GM04504 (cell line): ENCODE measurements at places on chromosomes 1 and 21.
A peak's percentile ranks its signal among the peaks of the same experiment; 100 is the strongest.

DNA sequence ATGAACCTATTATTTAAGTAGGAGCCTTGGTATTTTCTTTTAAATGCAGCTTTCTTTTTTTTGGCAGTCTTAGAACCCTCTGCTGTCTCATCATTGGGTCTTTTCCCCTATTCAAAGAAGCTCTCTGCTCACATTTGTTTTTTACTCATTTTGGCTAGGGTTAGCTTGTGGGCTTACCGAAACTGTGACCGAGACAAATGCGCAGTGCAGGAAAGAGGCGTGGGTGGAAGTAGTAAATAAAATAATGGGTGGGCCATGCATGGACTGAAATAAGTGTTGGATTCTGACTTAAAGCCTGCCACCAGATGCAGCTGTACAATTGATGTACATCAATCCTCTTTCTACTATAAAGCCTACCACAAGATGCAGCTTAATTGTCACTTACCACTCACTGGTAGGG is 14.7 kb downstream of the XPR1 start:
- DNase-seq = no peak

- DNase-seq = no peak
Measured at GRCh38 chr1:182249201-182249676, 142.4 kb downstream of the GLUL start.

DNA sequence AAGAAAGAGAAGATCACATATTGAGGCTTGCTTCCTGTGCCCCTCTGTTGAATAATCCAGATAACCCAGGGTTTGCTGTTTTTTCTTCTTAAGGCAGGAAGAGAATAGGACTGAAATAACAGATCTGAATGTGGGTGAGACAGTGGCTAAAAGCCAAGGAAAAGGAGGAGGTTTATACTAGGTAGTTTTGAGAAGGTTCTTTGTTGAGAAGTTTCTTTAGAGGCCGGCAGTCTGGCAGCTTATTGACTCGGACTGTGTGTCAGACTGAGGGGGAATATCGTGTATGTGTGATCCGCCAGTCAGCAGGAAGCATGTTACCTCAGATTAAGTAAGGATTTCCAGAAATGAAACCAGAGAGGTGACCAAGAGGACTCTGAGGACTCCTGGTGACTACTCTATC is 119.8 kb downstream of the PLA2G4A start:
- no peak for DNase-seq

DNA sequence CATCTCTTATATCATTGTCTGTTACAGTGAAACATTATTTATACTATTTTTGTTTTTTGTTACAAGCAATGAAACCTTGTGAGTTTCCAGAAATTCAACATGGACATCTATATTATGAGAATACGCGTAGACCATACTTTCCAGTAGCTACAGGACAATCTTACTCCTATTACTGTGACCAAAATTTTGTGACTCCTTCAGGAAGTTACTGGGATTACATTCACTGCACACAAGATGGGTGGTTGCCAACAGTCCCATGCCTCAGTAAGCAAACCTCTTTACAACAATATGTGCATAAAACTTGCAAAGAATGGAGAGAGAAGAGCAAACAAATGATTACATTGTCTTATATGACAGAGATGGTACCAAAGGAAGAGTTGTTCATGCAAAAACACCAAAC is 22.4 kb downstream of the CFHR4 start:
- DNase-seq = no peak

DNA sequence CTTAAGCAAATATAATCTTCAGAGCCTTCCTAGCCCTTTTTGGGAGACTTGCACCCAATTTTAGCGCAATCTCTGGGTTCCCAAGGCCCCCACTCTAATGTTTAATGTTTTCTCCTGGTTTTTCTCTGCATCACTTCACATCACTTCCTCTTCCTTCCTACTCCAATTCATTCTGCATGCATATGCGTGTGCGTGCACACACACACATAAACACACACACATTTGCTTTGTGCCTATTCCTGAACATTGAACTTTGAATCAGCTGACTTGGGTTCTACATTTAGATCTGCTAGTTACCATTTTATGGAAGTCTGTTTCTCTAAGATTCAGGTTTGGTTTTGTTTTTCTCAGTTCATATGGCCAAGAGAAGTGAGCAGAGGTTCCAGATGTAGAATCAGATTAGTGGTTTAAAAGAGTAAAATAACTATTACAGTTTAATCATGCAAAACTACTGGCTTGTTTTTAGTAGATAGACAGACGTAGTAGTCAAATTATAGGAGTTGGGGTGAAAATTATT is 7.4 kb upstream of the EDEM3 start:
- no peak for DNase-seq

GRCh38 chr1:38331496-38332210 is 285.1 kb upstream of the POU3F1 start:
- no peak for DNase-seq

GRCh38 chr1:201673093-201673492 is 134.2 kb downstream of the NAV1 start:
- no peak for DNase-seq

GRCh38 chr1:101130673-101131072 is 105.1 kb upstream of the DPH5 start:
- DNase-seq = no peak

DNA sequence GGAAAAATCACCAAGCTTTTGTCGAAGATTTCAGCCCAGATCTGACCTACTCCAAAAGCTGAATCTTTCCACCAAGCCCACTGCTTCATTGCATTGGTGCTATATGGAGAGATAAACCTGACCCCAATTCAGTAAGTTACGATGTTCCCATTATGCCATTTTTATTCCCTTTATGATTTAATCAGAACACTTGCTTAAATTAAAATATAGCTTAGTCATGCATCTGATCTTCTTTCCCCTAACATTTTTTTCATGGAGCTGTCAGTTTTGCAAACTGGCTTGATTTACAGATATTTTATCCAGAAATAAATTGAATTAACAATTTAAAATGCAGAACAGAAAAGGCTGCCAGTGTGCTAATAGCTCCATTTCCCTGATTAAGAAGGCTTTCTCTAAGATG is 503.5 kb upstream of the C1orf87 start:
- no peak for DNase-seq

GRCh38 chr1:246787781-246788513 is 63.7 kb downstream of the SCCPDH start:
- DNase-seq = no peak

- no peak for DNase-seq
Measured at GRCh38 chr1:188343914-188344313, 1515.2 kb downstream of the PLA2G4A start.

- no peak for DNase-seq
Measured at GRCh38 chr21:36788120-36788638, 89.3 kb downstream of the SIM2 start.

DNA sequence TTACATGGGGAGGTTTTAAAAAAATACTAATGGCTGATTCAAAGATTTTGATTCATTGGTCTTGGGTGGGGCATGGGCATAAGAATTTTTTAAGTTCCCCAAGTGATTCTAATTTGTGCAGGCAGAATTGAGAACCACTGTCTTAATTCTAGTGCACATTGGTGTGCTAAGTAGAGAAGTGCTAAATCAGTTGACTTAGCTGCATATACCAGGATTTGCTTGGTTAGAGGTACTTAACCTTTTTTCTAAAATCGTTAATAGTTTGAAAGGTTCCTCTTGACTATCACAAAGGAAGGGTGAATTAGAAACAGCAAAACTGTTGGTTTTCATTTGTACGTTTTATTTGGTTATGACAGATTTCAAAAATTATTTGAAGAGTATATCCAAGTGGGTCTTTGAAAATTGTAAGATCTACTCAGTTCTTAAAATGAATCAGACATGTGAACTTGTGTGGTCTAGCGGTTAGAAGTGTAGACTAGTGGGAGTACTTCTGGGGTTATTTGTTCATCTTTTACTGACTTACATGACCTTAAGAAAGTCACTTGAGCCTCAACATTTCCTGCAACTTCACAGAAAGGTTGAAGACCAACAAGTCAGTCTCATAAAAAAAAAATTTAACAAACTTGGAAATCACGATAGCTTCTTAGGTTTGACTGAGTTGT is 66.7 kb downstream of the RPAP2 start:
- DNase-seq = no peak

DNA sequence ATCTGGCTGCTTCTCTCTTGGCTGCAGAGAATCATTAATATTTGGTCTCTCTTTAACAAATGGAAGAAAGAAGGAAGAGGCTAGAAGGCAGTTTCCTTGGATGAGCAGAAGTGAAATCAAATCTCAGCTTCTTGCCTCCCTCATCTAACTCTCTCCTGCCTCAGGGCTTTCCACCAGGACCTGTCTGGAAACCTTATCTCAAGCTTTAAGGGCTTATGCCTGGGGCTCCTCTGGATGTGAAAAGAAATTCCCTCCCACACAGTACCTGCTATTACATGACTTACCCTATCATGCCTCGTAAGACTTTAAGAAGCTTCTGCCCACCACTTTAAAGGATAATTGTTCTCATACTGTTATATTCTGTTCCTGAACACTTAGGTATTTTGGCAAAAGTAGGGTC is 8.9 kb downstream of the VTCN1 start:
- DNase-seq = no peak

- no peak for DNase-seq
Measured at GRCh38 chr1:53188099-53188498, 8.5 kb upstream of the CPT2 start.

- peak; percentile 63 for DNase-seq
Measured at GRCh38 chr21:28333578-28334075, 659.0 kb downstream of the LTN1 start.

DNA sequence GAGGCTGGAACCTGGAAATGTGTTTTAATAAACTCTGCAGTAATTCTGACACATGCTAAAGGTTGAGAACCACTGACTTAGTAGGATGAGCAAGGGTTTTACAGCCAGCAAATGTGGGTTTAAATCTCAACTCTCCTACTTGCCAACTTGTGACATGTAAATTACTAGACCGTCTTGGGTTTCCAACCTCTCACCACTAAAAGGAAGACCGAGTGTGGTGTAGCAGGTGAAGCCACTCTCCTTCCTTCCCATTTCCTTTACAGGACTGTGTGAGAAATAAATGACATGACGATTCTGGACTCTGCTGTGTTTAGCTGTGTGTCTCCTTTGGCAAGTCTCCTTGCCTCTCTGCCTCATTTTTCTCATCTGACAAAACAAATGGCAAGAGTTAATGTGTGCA is 49.5 kb upstream of the DNAJC6 start:
- DNase-seq = no peak

GRCh38 chr1:27575840-27576331 is 28.1 kb downstream of the AHDC1 start:
- DNase-seq = no peak

- DNase-seq = peak; percentile 19
Measured at GRCh38 chr1:5915587-5916571, 76.3 kb downstream of the NPHP4 start.

- DNase-seq = no peak
Measured at GRCh38 chr1:30111431-30111830, 612.0 kb downstream of the MATN1 start.

DNA sequence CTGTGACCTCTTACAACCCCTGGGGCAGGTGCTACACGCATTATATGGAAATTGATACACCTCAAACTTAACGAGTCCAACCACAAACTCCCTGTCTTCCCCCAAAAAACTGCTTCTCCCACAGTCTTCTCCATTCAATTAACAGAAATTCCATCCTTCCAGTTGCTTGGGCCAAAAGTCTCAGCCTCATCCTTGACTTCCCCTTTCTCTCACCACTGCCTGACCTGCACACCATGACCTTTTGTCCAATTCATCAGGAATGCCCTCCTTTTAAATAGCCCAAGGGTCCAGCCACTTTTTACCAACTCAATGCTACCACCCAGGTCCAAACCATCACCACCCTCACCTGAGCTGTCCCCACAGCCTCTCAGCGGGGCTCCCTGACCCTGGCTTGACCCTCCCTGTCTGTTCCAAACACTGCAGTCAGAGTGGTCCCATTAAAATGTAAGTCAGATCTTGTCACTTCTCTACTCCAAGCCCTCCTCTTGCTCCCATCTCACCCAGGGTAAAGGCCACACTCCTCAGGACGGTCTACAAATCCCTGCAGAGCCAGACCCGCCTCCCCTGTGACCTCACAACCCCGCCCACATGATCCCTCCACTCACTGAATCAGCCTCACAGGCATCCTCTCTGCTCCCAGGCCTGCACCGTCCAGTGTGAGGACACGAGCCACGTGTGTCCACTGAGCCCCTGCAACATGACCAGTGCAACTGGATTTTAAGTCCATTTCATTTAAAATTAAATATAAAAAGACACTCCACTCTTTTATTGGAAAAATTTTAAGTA is 18.5 kb downstream of the KCNN3 start:
- no peak for DNase-seq

DNA sequence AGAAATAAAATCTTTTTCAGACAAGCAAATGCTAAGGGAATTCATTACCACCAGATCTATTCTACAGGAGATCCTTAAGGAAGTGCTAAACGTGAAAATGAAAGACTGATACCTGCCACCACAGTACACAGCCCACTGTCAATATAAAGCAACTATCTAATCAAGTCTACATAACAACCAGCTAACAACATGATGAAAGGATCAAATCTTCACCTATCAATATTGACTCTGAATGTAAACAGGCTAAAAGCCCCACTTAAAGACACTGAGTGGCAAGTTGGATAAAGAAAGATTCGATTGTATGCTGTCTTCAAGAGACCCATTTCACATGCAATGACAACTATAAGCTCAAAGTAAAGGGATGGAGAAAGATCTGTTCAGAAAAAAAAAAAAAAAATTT is 492.4 kb downstream of the COL11A1 start:
- DNase-seq = no peak

GRCh38 chr1:156664046-156664766 is 13.0 kb downstream of the NES start:
- no peak for DNase-seq

DNA sequence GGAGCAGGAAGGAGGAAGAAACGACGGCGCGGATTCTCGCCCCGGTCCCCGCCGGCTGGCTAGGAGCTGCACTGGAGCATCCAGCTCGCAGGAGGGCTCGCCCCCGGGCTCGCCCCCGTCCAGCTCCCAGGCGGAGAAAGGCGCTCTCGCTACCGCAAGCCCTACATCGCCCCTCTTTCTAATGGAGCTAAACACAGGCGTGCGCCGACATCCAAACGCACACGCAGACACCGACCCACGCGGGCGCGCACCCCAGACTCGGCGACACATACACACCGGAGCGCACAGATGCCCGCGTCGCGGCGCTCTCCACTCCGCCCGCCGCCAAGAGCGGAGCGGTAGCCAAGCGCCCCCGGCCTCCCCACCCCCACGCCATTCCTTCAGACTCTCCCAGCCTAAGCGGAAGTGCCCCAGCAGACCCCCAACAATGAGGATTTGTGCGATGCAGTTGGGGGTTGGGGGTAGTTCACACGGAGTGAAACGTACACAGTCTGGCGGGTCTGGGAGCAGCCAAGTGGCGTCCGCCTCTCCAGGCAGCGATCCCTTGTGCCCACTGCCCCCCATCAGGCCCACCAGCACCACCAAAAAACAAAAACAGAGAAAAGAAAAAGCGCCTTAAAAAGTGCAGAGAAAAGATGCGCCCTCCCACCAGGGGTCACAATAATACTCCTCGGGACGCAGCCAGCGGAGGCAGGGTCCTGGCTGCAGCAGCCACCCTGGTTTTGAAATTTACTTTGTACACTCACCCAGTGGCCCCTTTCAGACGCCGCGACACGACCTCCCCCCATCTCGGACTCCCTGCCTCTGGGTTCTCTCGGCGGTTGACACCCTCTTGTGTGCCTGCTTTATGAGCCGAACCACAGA is 1.4 kb downstream of the DAB1 start:
- DNase-seq = no peak

- no peak for DNase-seq
Measured at GRCh38 chr1:8022395-8023286, 3.5 kb downstream of the ERRFI1 start.

- no peak for DNase-seq
Measured at GRCh38 chr1:221520250-221520649, 221.6 kb downstream of the DUSP10 start.

GRCh38 chr1:59687081-59687480 is 127.7 kb upstream of the HOOK1 start:
- DNase-seq = no peak

GRCh38 chr1:159184201-159184600 is 12.8 kb downstream of the CADM3 start:
- no peak for DNase-seq
